CD4-positive, alpha-beta T cell treated with Interleukin-2 at 100 ng/mL for 4 hours (primary cell): ENCODE measurements at places on chromosomes 1 and 21.

GRCh38 chr1:67708606-67709005, 23.6 kb downstream of the GADD45A start:
- DNase-seq, result no peak

- DNase-seq, result no peak
Measured at GRCh38 chr21:35664683-35665082, 395.6 kb downstream of the SETD4 start.

GRCh38 chr1:227273557-227273956, 44.7 kb downstream of the CDC42BPA start:
- DNase-seq, result no peak

DNA sequence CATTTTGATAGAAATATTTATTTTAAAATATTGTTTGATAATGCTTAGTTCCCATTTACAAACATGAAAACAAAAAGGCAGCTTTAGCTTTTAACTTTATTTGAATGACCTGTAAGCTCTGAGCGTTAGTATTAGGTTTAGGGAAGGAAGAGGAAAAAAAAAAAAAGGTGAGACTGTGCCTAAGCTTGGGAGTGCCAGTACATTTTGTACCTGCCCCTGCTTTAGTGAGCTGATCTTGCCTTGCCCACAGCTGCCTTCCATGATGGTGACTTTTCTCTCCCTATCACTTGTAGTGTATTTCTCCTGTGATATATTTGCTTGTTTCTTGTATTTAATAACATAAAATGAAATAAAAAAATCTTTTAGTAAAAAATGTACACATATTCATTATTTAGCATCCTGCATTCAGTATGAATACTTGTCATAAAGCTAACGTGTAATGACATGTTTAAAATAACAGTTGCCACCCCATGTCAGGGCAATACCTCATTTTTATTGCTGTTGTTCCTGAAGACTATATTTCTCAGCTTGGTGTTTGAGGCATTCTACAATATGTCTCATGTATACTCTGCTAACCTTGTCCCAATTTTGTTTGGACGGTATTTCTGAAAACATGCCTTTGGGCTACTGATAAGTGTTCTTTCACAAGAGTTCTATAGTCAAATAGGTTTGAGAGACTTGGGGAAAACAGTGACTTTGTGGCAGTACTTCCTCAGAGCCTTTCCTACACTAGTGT, 76.3 kb downstream of the NEK7 start:
- no peak for DNase-seq

DNA sequence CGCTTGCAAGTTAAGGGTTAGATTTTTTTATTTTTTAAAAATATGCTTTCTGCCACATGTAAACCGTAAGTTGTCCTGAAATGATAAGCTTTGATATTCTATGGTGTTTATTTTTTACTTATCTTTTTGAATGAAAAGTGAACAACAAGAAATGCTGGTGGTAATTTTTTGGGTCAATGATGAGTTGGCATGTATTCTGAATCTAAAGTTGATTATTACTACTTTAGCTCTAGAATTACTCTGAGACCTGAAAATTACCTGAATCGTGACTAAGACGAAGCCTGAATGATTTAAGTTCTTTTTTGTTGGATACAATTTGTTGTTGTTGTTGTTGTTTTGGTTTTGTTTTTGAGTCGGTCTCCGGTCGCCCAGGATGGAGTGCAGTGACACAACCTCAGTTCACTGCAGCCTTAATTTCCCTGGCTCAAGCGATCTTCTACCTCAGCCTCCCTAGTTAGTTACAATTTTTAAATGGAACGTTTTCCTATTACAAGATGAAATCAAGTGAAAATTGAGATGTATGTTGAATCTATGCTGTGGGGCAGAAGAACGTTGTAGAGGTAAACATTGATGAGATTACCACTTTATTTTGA, 941 bp downstream of the RABGGTB start:
- DNase-seq, result no peak

DNA sequence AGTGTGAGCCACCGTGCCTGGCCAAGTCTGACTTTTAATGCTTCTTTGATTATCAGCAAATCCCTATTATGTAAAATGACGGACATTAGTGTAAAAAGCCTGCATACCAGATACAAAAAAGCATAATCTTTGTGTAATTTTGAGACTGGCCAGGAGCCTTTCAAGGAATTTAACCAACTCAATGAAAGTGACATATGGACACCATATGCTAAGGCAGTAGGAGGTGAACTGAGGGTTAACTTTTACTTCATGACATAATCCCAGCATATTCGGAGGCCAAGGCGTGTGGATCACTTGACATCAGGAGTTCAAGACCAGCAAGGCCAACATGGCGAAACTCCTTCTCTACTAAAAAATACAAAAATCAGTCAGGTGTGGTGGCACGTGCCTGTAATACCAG, 94.6 kb downstream of the EIF4G3 start:
- no peak for DNase-seq

GRCh38 chr1:153929981-153930948, 7.5 kb upstream of the GATAD2B start:
- DNase-seq, result no peak

GRCh38 chr1:241213139-241213538, 143.9 kb downstream of the RGS7 start:
- no peak for DNase-seq

DNA sequence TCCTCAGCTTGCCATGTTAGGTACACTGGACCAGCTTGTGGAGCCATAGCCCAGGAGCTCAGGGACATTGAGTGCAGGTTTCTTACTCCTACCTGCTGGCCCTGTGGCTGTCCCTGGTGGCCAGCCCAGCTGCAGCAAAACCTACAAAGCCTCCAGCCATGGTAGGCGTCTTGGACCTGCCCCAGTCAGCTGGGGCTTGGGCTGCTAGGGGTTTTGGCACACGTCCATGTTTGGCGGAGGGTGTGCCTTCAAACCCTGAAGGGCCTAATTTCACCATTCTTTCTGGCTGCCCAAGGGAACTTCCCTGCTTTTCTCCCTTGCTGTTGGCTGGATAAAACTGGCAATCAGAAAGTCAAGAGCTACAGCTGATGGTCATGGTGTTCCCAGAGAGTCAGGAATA, 25.4 kb downstream of the HMGCS2 start:
- no peak for DNase-seq

- no peak for DNase-seq
Measured at GRCh38 chr1:30816211-30817076, 58.9 kb upstream of the LAPTM5 start.

GRCh38 chr1:160744852-160745520, 5.9 kb downstream of the SLAMF7 start:
- no peak for DNase-seq

- DNase-seq, result peak; percentile 88
Measured at GRCh38 chr1:52423771-52424170, 19.4 kb downstream of the PRPF38A start.

GRCh38 chr1:57252597-57253294, 171.1 kb downstream of the DAB1 start:
- no peak for DNase-seq

DNA sequence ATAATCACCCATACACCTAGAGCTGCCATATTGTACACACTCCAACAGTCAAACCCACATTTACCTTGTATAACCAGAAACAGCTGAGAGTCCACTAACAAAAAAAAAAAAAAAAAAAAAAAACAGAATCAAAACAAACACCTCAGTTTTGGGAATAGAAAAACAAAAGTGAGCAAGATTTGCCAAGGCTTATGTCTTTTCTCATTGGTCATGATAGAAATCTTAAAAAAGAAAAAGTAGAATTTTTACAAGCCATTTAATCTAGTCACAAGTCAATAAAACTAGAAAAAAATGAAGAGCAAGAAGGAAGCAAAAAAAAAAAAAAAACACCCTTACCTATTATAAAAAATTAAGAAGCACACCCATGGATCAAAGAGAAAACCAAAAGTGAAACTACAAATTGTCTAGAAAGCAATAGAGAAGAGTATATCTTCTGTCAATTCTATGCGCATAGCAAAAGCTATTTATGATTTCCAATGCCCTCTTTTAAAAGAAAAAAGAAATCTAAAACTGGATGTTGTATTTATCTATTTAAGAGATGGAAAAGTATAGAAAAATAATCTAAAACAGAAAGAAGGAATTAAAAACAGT, 113.2 kb upstream of the GALNT2 start:
- DNase-seq, result no peak

GRCh38 chr1:81679942-81680341, 120.8 kb upstream of the ADGRL2 start:
- DNase-seq, result no peak

DNA sequence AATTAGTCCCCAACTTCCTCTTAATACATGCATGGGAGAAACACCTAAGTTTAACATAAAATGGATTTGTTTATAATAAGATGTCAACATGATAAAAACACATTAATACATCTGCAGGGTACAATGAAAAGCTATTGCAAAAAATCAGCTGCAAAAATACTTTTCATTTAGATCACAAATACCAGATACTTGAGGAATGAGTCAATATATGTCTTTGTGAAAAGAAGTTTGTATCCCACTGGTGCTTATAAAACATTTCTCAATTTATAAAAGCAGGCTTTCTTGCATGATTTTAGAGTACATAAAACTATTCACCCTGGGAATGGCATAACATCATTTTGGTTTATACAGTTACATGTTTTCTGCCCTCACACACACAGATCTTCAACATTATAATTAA, 18.6 kb upstream of the PRKAA2 start:
- no peak for DNase-seq

DNA sequence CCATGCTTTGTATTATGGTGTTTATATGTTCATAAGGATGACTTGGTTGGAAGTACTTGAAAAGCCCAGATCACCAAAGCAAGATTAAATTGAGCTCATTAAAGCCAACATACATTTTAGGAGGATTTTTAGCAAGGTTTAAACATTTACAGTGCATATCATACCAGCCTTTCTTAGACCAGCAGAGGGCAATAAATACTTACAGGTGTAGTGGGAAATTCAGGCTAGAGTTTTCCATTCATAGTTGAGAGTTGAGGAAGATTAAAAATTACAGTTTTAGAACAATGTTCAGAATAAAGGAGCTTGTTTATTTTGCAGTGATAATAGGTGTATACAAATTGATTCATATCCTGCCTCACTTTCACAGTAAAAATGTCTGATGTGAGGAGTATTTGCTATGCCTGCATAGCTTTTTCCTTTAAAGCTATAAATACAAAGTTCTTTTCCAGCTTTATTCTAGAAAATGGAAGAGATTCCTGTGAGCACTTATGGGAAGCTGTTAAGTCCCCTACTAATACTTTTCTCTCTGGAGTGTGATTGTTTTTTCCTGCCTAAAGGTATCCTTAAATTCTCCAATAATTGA, 35.3 kb downstream of the DTL start:
- peak; percentile 55 for DNase-seq

GRCh38 chr1:5108740-5109139, 454.3 kb downstream of the AJAP1 start:
- DNase-seq, result no peak

GRCh38 chr1:115194506-115194905, 105.2 kb upstream of the TSPAN2 start:
- DNase-seq, result no peak

GRCh38 chr21:37503848-37504467, 137.4 kb downstream of the DYRK1A start:
- no peak for DNase-seq

- DNase-seq, result no peak
Measured at GRCh38 chr1:234892642-234893041, 236.0 kb downstream of the TOMM20 start.

DNA sequence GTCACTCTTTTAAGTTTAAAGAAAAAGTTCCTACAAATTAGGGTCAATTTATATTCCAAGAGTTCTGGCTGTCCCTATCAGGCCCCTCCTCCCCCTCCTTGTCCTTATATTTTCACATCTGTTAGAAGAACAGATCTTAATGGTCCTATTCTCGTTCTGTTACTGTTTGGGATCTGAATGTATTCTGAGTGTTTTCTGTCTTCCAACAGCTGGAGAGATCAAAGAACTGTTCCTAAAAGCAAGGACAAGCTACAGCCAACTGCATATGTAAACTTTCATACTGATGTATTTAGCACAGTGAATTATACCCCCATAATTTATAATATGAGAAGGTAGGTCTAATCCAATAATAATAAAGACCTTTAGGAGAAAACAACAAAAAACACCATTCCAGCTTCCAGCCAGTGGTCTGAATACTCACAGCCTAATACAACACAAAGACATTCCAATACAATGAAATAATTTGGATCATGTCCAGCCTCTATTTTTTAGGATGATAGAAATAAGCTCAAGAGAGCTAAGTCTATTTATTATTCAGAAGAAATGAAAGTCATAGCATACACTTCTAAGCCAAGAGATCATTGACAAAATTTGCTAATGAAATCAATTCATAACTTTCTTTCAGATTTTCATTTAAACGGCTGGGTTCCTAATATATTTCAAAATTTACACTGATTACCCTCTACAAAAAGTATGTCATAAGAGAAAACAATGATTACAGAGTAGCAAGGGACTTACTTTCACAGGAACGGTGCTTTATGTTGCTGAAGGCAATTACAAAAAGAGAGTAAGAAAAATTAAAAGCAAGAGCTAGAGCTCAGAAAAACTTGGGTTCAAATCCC, 25.3 kb downstream of the WLS start:
- no peak for DNase-seq

GRCh38 chr1:29397981-29398380, 161.7 kb downstream of the PTPRU start:
- no peak for DNase-seq

- DNase-seq, result no peak
Measured at GRCh38 chr21:28822486-28823335, 170.0 kb downstream of the LTN1 start.

GRCh38 chr1:101382135-101382534, 145.3 kb downstream of the S1PR1 start:
- DNase-seq, result no peak

DNA sequence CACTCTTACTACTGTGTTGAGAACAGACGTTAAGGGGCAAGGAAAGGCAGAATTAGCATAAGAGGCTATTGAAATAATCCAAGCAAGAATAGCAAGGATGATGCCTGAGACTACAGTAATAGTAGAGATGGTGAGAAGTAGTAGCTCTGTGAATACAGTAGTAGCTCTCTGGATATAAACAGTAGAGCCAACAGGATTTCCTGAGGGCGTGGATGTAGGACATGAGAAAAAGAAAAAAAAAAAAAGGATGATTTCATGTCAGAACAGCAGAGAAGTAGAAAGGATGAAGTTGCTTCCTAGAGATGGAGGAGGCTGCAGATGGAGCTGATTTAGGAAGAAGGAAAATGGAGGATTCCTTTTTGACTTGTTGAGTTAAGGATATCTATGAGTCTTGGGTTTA, 112.3 kb downstream of the OMA1 start:
- DNase-seq, result no peak

GRCh38 chr1:79197421-79197820, 190.9 kb upstream of the ADGRL4 start:
- no peak for DNase-seq

DNA sequence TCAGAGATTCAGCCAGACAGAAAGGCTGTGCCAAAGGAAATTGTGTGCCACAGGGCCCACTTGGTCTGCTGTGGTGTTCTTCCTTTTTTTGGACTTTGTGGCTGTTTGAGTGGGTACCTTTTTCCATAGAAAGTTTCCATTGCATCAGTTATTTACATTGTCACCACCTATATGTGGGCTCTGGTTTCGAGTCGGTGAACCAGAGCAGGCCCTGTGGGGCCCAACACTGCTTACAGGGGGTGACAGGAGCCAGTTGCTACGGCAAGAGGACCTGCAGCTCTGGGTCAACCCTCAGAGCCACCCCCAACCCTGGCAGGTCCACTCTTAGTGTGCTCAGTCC, 157.0 kb upstream of the EDN2 start:
- no peak for DNase-seq

- DNase-seq, result no peak
Measured at GRCh38 chr1:180620581-180620980, 11.2 kb upstream of the XPR1 start.

- DNase-seq, result no peak
Measured at GRCh38 chr1:12142891-12143630, 23.7 kb upstream of the TNFRSF1B start.
